H1 (cell line): ENCODE measurements at places on chromosomes 5 and 9. TPM values are rescaled to one million over a fixed set of nuclear protein-coding genes. Genes with fewer than 3 reads are reported as not detected.

The SLC23A1 gene
- 0.03 TPM in 1 of 2 replicates, not detected in the other for polyA plus RNA-seq

DNA sequence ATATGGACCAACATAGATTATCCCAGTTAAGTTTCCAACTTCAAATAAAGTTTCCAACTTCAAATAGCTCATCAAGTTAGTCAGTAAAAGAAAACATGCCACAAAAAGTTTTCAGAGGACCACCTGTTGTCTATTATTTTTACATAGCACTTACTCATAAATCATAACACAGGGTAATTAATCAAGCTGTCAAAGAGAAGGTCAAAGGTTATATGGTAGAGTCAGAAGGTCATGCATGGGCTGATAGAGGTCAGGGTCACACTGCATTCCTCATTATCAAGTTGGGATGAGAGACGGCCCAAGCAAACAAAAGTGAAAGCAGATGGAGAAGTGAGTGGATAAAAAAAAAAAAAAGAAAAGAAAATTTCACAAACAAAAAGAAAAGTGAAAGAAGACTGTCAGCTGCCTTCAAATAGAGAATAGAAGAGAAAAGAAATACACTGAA, 145.5 kb upstream of the POU5F2 start:
- H3K27me3 ChIP-seq = no peaks in the 10 kb centered on the region
- DNase-seq = no peak
- H3K4me3 ChIP-seq = no peak overlapping the region
- H3K4me1 ChIP-seq = no peaks in the 10 kb centered on the region
- no peaks in the 10 kb centered on the region for H3K36me3 ChIP-seq

GRCh38 chr5:138752951-138753793, at the start of gene CTNNA1:
TSS of gene CTNNA1 (plus strand) at chr5:138753425. CDS start at chr5:138781925, 28,500 bp downstream.
- H3K27ac ChIP-seq = peak within 1 kb of the TSS; percentile 85
- H3K36me3 ChIP-seq = peaks cover 10% of the 10 kb centered on the region
- no peaks in the 10 kb centered on the region for H3K27me3 ChIP-seq
- DNase-seq = peak; percentile 96

DNA sequence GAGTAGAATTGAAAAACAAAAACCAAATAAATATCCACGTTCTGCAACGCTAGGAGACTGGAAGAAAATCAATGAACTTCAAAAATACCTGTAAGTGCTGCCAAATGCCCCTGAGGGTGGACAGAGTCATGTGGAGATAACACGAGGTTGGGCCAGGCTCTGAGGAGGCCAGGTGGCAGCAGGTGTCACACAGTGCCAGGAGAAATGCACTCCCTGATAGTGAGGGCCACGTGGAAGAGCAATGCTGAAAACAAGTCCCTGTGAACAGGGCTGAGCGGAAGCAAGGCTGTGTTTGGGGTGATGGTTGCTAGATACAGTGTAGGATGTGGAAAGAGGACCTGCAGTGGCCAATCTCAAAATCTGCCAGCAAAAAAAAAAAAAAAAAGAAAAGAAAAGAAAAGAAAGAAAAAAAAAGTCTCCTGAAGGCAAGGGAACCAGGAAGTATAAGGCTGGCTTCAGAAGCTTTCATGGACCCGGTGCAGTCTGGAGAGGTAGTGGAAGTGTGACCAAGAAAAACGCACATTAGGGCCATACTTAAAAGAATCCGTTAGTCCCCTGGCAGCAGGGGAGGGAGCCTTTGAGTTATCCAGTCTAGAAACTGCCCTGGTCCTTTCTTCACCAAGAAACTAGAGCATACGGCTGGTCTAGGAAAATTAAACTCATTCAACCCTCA, 16.8 kb downstream of the C1QTNF3 start:
- DNase-seq = no peak
- H3K4me1 ChIP-seq = no peaks in the 10 kb centered on the region
- no peaks in the 10 kb centered on the region for H3K27me3 ChIP-seq

The TAF11L5 gene
- not detected in 2 replicates for polyA plus RNA-seq

- H3K36me3 ChIP-seq = no peaks in the 10 kb centered on the region
- DNase-seq = peak; percentile 43
- no peak overlapping the region for H3K4me3 ChIP-seq
- H3K27ac ChIP-seq = no peak overlapping the region
- H3K4me1 ChIP-seq = peaks cover 4% of the 10 kb centered on the region; the same call in 1 of the 2 replicates
- H3K27me3 ChIP-seq = no peaks in the 10 kb centered on the region
These were observed 56.2 kb upstream of the ALDH1B1 start for GRCh38 chr9:38336341-38336740.

DNA sequence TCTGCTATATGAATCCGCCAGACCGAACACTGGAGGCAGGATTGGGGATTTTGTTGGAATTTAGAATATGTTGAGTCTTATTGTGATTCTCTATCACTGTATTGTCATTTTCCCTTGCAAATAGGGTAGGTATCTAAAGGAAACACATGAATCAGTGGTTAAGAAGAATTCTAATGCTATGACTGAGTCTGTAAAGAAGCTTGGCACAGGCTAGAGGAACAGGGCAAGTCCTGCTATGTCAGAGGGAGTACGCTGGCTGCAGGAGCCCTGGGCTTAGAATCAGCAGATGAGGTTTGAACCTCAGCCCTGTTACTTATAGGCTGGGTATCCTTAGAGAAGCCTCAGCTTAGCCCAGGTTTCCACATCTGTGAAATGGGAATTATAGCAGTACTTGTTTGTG, 198.1 kb downstream of the NR3C1 start:
- no peaks in the 10 kb centered on the region for H3K36me3 ChIP-seq
- H3K27me3 ChIP-seq = no peaks in the 10 kb centered on the region
- H3K4me3 ChIP-seq = no peak overlapping the region
- H3K27ac ChIP-seq = no peak overlapping the region
- H3K4me1 ChIP-seq = no peaks in the 10 kb centered on the region
- no peak for DNase-seq

- H3K36me3 ChIP-seq = no peaks in the 10 kb centered on the region
- H3K27me3 ChIP-seq = no peaks in the 10 kb centered on the region
- no peak overlapping the region for H3K4me3 ChIP-seq
- no peak for DNase-seq
- H3K27ac ChIP-seq = no peak overlapping the region
- no peaks in the 10 kb centered on the region for H3K4me1 ChIP-seq
These were observed 78.6 kb downstream of the SPRY4 start for GRCh38 chr5:142246258-142246657.

DNA sequence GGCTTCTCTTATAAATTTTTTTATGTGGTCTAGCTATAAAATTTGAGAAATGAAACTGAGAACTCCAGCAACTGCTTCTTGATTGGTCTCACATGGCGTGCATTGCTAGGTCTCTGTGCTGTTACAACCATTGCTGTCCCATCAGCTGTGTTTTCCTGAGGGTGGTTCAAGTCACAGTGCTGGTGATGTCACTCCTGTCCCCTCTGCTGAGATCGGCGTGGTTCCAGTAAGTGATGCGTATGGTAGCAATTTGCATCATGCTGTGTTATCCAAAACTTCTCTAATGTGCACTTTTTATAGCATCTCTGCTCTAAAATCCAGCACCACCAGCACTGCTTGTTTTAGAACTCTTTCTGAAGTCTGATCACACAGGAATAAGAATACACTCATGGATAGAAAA, 112.6 kb upstream of the ZNF608 start:
- no peaks in the 10 kb centered on the region for H3K27me3 ChIP-seq
- no peaks in the 10 kb centered on the region for H3K36me3 ChIP-seq
- no peak for DNase-seq
- H3K27ac ChIP-seq = no peak overlapping the region
- H3K4me1 ChIP-seq = no peaks in the 10 kb centered on the region
- H3K4me3 ChIP-seq = no peak overlapping the region

GRCh38 chr5:31890046-31890445, 251.1 kb downstream of the PDZD2 start:
- H3K27ac ChIP-seq = no peak overlapping the region
- peaks cover 14% of the 10 kb centered on the region for H3K4me1 ChIP-seq
- H3K27me3 ChIP-seq = no peaks in the 10 kb centered on the region
- H3K36me3 ChIP-seq = no peaks in the 10 kb centered on the region
- no peak for DNase-seq

DNA sequence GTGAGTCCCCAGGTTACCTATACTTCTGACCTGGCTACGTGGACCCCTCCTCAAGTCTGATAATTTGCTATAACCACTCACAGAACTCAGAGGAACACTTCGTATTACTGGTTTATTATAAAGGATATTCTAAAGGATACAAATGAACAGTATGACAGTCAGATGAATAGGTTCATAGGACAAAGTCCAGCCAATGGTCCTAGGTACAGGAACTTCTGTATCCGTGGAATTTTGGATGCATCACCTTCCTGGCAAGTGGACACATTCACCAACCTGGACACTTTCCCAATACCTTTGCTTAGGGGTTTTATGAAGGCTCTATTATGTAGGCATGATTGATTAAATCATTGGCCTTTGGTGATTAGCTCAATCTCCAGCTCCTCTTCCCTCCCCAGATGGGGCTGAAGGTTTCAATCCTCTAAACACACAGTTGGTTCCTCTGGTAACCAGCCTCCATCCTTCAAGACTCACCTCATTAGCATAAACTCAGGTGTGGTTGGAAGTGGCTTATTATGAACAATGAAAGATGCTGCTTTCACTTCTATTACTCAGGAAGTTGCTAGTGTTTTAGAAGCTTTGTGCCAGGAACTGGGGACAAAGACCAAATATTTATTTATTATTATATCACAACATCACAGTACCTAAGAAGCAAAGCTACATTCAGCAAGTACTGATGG, 149.6 kb upstream of the ELL2 start:
- H3K27me3 ChIP-seq = no peaks in the 10 kb centered on the region
- no peak for DNase-seq
- H3K4me1 ChIP-seq = no peaks in the 10 kb centered on the region
- H3K4me3 ChIP-seq = no peak overlapping the region
- no peak overlapping the region for H3K27ac ChIP-seq
- H3K36me3 ChIP-seq = no peaks in the 10 kb centered on the region

The WWC1 gene
- 16.4 and 19.5 TPM in 2 replicates for polyA plus RNA-seq

DNA sequence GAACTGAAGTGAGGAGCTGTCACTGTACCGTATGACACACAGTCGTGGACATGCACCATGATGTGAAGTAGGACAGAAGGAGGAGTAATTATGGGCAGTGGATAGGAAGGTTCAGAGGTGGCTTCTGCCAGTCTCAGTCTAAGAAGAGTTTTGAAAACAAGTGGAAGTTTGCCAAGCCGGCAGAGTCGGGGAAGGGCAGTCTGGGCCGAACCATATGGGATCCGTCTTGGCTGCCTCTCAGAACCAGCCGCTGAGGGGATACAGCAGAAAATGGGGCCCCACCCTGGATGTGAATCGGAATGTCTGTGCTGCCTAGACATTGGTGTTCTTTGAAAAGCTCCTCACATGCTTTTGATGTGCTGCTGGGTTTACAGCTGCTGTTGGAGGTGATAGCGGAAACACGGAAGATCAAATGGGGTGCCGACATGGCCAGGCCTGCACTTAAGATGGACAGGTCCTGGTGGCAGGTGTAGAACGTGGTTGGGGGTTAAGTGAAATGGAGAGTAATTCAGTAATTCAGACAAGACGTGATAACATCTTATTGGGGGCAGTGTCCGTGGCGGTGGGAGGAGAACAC, 11.2 kb downstream of the SNX18 start:
- no peak for DNase-seq
- H3K4me3 ChIP-seq = no peak overlapping the region
- H3K36me3 ChIP-seq = no peaks in the 10 kb centered on the region
- H3K27ac ChIP-seq = no peak overlapping the region
- H3K27me3 ChIP-seq = no peaks in the 10 kb centered on the region
- peaks cover 8% of the 10 kb centered on the region for H3K4me1 ChIP-seq

The ITGA2 gene
- polyA plus RNA-seq = 1.0 and 1.4 TPM in 2 replicates

DNA sequence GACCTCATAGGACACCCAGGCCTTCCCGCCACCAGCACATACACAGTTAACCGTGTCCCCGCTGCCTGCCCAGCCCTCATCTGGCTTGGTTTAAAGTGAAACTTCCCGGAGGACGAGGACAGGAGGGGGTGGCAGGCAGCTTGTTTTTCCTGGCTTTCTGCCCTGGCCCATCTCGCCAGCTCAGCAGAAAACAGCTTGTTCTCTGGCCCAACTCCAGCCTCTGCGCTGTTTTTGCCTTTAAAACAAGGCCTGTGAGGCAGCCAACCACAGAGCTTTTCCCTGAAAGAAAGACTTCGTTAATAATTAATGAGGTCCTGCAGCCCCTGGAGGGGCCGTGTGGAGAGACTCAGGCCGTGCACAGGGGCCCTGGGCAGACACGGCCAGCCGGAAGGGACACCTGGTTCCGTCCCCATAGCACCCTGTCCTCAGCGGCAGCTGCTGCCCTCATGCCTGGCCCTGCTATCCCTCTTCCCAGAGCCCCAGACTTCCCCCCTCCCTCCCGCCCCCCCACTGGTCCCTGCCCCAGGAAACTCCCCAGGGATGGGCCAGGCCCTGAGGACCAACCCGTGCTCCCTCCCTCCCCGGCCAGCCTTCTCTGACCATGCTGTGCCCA, 108.7 kb downstream of the RXRA start:
- no peaks in the 10 kb centered on the region for H3K27me3 ChIP-seq
- no peak for DNase-seq
- H3K36me3 ChIP-seq = no peaks in the 10 kb centered on the region
- H3K4me1 ChIP-seq = no peaks in the 10 kb centered on the region; the same call in 1 of the 2 replicates
- H3K27ac ChIP-seq = no peak overlapping the region
- H3K4me3 ChIP-seq = no peak overlapping the region

The PNPLA7 gene
- 0.35 and 0.36 TPM in 2 replicates for polyA plus RNA-seq

The C5orf52 gene
- polyA plus RNA-seq = not detected in 2 replicates

DNA sequence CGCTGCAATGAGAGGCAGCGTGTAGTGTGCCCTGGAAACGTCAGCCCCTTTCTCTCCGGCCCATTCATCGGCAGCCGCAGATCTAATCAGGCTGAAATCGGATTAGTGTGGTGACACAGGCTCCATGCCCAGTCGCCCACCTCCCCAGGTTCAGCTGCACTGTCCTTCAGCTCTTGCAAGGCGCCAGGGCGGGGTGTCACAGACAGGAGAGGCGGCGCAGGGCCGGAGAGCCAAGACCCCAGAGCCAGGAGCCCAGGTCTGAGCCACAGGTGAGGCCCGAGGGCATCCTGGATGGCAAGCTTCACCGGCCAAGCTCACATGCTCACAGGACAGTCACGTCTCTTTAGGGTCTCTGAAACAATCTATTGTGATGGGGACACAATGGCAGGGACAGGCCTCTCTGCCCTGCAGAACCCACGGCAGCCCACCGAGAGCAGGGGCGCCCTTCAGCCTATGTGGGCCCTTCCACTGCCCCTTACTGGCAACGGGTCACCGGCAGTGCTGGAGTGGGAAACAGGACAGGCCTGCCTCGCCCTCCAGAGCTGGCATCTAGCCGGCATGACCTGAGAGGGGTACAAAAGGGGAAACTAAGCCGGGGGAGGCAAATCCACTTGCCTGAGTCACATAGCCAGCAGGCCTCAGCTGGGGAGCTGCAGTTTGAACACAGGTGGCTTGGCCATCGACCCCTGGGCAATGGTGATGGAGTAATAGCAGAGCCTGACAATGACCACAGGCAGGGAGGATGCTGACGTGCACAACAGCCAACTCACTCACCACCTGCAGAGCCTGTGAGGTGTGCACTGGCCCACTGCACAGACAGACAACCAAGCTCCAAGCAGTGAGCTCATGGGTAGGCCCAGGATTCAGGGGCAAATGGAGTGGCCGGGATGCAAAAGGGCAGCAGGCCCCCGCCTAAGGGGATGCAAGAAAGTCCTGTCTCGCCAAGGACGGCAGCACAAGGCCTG, 48.1 kb downstream of the VAV2 start:
- H3K27ac ChIP-seq = no peak overlapping the region
- no peaks in the 10 kb centered on the region for H3K4me1 ChIP-seq
- DNase-seq = no peak
- H3K4me3 ChIP-seq = no peak overlapping the region

The SPATA31A3 gene
- 0.05 TPM in 1 of 2 replicates, not detected in the other for polyA plus RNA-seq

- no peak overlapping the region for H3K4me3 ChIP-seq
- H3K27me3 ChIP-seq = no peaks in the 10 kb centered on the region; the same call in 1 of the 2 replicates
- H3K27ac ChIP-seq = no peak overlapping the region
- DNase-seq = no peak
- no peaks in the 10 kb centered on the region for H3K36me3 ChIP-seq
These were observed 133.4 kb downstream of the TRPM3 start for GRCh38 chr9:70987986-70988385.
